ENCODE measurements at places on chromosomes 5 and 9.

- no peak for DNase-seq
Measured at GRCh38 chr5:96816411-96816939, 8.7 kb upstream of the ERAP1 start.

DNA sequence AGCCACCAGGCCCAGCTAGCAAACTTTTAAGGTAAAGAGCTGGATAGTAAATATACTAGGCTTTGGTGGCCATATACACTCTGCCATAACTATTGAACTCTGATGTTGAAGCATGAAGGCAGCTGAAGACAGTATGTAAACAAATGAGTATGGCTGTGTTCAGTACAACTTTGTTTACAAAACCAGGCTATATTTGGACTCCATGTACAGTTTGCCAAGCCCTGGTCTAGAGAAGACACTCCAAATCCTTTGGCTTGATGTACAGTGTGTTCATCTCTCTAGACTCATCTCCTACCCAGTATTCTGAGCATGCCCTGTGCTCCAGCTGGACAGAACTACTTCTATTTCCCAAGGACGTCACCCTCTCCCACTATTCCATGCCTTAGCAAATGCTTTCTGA lies 54.3 kb upstream of the MEGF10 start:
- no peak for DNase-seq

DNA sequence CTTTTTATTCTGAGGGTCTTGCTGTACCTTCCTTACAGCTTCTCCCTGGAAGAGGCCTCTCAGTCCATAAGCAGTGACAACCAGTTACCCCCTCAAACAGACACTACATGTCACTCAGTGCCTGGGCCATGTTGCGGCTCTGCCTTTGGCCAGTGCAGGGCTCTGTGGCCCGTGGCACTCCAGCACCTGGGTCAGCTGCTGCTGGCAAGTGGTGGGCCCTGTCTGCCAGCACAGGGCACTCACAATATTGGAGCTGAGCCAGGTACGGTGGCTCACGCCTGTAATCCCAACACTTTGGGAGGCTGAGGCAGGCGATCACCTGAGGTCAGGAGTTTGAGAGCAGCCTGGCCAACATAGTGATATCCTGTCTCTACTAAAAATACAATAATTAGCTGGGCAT lies 24.2 kb downstream of the DAP start:
- no peak for DNase-seq

DNA sequence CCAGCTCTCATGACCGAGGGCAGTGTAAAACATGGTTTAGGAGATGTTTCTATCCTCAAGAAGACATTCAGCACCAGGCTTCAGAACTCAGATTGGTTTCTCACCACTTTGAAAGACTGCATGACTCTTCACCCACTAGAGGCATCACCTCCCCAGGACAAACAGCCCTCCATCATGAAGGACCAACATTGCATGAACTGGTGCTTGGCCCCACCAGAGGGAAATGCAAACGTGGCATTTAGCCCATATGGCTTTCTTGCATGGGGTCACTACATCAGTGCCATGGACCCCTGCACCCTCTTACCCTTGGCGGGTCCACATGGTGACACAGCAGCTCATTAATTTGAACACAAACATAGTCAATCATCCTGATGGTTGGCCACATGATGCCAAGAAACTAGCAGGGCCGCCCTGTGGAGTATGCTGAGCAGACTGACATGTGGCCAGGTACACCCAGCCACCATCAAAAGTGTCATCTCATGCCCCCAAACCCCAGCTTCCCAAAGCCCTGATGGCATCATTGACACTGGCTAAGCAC lies 129.5 kb upstream of the FSTL4 start:
- no peak for DNase-seq

DNA sequence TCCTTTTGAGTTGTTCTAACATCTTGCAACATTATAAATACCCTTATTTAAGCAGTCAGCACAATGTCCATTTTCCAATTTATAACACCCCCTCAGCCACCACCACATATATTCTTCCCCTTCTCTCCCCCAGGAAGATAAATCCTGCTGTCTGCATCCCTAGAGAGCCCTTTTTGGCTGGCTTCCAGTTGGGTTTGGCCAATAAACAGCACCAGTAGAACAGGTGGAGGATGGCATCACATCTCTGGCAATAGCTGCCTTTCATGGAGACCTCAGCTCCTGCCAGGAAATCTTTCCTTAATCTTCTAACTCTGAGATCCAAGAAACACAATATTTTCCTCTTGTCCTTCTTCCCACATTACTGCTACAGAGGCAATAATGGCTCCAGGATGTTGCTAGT lies 53.7 kb downstream of the TRIM36 start:
- no peak for DNase-seq

GRCh38 chr9:87564111-87564510 lies 66.4 kb downstream of the DAPK1 start:
- DNase-seq = no peak

GRCh38 chr5:159943326-159943725 lies 27.0 kb downstream of the ADRA1B start:
- no peak for DNase-seq

DNA sequence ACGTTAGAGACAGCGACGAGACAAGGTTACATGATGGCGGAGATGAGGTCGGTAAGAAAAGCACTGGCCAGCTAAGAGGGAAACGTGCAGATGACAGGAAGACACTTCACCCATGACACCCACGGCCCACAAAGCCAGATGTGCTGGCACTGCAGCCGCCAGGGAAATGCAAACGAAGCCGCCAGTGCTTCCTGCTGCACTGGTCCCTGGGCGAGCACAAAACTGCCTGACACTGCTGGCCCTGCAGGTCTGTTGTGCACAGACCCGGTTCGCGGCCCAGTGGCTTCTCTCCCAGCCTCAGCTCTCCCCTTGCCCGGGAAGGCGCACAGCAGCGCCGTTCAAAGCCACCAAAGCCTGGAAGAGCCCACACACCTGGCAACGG lies 20.3 kb downstream of the QSOX2 start:
- DNase-seq = no peak

- DNase-seq = no peak
Measured at GRCh38 chr5:63094730-63095129, 516.1 kb downstream of the LRRC70 start.

DNA sequence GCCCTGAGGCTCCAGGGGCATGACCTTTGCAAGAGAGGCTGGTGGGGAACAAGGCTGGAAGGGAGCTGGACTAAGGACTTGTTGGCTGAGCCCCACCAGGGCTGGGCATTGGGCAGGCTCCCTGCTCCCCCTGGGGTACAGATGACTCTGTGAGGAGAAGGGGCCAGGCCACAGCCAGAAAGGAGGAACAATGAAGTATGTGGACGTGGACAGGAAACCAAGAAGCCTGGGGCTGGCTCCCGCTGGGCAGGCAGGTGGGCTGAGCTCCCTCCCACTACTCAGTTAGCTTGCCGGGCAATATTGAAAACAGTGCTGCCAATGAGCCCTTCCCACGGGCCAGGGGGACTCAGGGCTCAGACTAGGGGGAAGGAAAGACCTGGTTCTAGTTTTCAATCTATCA lies 66.1 kb upstream of the SPTLC1 start:
- DNase-seq = no peak

DNA sequence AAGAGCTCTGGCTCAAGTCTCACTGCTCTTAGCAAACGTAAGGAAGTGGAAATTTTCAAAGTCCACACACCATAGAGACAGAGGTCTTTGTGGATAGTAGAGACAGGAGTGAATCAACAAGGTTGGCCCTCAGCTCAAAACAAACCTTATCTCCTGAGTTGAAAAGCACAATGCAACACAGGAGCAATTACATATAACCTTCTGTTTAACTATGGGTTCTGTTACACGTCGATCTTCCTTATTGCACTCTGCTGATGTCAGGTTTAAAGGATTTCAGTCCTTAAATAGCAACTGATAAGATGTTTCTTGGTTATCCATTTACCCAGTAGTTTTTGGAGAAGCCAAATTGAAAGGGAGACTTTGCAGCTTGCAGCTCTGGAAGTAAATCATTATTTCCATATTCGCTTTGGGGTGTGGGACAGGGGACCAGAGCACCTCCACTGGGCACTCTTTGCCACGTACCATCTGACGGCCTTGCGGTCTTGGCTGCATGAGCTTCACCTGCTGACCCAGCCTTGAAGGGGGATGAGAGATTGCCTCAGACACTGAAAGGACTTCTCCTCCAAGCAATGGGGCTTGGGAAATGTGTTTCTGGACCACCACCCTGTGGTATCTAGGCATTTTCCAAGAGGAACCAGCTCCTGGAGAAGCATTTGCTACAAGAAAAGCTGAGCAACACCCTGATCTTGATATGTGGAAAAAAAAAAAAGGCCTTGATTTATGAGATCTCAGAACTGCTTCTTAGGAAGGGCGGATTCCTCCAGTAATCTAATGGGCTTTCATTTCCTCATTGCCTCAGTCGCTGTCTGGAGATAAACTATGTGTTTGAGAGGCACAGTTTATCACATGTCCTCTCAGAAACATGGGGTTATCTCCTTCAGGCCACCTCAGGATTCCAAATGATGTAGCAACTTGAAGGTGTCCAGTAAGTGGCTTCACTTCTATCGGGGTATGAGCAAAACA lies 56.2 kb upstream of the ZNF622 start:
- DNase-seq = no peak

DNA sequence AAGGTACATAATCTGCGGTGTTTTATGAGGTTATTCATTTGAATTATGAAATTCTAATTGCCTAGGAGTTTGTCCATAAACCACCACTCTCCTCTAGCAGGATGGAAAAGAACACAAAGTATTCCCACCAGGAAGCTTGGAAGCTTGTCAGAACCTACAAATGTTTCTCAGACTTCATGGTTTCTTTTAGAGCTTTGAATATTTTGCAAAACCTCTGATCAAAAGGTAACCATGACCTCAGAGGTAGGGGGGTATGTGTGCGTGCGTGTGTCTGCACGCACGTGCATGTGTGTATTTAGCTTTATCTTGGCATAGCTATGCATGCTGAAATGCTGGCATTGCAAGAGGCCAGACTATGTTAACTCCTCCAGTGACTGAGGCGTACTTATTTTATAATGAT lies 847.0 kb downstream of the TLE1 start:
- peak; percentile 74 for DNase-seq

DNA sequence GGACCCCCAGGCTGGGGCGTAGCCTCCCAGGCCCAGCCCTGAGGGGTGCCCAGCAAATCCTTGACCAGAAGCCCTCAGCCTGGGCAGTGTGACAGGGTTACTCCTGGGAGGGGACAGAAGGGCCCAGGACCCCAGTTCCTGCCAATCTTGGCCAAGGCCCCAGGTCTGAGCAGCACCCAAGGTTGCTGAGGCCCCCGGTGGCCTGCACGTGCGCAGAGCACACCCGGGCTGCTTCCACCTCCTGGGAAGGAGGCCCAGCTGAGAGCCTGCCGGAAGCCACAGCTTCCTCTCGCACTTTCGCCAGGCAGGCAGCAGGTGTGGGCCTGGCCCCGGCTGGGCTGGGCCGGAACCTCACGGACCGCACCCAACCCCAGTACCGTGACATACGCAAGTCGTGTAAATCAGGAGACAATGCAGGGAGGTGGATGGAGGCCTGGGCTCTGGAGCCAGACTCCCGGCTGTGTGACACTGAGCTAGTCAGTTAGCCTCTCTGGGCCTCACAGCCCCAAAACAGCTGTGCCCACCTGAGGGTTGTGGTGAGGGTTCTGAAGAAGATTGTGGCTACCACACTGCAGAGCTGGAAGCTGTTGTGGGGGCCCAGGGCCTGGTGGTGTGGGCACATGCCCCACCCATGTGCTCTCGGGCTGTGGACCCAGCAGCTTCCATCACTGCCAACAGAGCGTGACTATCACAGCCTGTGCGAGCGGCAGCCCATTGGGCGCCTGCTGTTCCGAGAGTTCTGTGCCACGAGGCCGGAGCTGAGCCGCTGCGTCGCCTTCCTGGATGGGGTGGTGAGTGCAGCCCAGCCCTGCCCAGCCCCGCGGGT lies 5.1 kb downstream of the GRK6 start:
- DNase-seq = no peak

- DNase-seq = no peak
Measured at GRCh38 chr5:71778678-71779276, 59.7 kb downstream of the CARTPT start.

- no peak for DNase-seq
Measured at GRCh38 chr5:178551059-178551458, 39.1 kb downstream of the COL23A1 start.

DNA sequence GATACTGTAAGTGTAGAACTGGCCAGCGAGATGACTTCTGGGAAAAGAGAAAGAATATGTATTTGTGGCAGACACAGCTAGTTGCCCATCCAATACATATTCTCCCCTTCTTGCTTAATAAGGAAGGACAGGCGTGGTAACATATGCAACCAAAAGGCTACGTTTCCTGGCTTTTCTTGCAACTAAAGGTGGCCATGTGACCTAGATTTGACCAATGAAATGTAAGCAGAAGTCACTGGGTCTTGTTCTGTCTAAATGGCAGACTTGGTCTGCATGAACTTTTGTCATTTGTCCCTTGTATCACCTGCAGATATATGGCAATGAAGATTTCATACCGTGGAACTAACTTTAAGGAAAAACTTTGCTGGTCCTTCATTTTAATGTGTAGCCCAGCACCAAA lies 183.8 kb downstream of the CDH12 start:
- no peak for DNase-seq

DNA sequence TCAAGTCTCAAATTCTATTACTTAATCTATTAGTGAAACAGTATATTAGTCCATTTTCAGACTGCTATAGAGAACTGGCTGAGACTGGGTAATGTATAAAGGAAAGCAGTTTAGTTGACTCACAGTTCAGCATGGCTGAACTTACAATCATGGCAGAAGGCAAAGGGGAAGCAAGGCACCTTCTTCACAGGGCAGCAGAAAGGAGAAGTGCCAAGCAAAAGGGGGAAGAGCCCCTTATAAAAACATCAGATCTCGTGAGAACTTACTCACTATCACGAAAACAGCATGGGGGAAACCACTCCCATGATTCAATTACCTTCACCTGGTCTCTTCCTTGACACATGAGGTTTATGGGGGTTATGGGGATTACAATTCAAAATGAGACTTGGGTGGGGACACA lies 67.9 kb upstream of the CHSY3 start:
- no peak for DNase-seq

GRCh38 chr5:129398026-129398678 lies 61.9 kb upstream of the ADAMTS19 start:
- DNase-seq = no peak

- DNase-seq = no peak
Measured at GRCh38 chr5:103793595-103794182, 231.1 kb upstream of the NUDT12 start.

DNA sequence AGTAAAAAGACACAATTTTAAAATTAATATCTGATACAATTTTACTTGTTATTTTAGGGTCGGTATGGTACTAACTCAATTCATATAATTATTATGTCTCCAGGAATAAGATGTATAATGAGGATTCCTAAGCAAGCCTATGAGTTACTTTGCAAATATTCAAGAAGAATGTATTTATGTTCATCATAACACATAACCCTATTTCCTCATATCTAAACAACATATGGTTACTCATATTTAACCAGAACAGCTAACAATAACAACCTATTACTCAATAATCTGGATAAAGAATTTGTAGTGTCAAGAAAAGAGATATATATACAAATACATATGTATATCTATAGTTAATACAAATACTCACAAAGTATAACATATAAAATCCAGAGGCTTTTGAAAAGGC lies 285.9 kb downstream of the ARL15 start:
- peak; percentile 24 for DNase-seq
